Endothelial cell (in vitro differentiated cells): ENCODE measurements at places on chromosomes 16 and 17. TPM values are rescaled to one million over a fixed set of nuclear protein-coding genes. Genes with fewer than 3 reads are reported as not detected.

DNA sequence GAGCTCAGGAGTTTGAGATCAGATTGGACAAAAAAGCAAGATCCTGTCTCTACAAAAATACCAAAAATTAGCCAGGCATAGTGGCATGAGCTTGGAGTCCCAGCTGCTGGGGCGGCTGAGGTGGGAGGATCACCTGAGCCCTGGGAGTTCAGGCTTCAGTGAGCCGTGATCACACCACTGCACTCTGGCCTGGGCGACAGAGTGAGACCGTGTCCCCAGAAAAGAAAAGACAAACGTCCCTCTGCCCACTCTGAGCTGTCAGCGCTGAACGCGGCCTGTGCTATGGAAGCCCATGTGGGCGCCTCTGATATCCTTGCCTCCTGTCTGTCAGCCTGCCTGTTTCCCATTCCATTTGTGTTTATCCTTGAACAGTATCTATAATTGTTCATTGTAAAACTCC lies 50.7 kb downstream of the FOXK2 start:
- H3K27ac ChIP-seq: no peak overlapping the region
- H3K4me3 ChIP-seq: no peak overlapping the region
- peaks cover 2% of the 10 kb centered on the region for H3K27me3 ChIP-seq

DNA sequence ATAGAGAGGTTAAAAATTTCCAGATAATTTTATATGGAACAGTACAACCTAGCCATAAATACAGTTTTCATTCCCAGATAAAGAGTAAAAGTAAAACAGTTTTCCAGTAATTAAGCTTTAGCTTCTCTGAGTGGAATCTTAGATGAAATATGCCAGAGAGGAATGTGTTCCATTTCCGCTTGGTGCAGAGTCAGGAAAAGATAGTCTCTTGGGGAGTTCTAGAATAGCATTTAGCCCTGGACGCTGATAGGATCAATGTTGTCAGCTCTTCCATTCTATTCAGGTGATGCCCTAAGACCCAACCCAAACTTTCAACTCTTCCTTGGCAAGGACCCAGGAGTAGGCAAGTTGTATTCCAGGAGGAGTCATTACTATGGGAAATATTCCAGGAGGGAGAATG lies 30.9 kb upstream of the ABCA3 start:
- H3K4me1 ChIP-seq: no peaks in the 10 kb centered on the region
- no peak for DNase-seq
- no peak overlapping the region for H3K4me3 ChIP-seq

Gene CRYM
- 3.7 TPM for total RNA-seq

DNA sequence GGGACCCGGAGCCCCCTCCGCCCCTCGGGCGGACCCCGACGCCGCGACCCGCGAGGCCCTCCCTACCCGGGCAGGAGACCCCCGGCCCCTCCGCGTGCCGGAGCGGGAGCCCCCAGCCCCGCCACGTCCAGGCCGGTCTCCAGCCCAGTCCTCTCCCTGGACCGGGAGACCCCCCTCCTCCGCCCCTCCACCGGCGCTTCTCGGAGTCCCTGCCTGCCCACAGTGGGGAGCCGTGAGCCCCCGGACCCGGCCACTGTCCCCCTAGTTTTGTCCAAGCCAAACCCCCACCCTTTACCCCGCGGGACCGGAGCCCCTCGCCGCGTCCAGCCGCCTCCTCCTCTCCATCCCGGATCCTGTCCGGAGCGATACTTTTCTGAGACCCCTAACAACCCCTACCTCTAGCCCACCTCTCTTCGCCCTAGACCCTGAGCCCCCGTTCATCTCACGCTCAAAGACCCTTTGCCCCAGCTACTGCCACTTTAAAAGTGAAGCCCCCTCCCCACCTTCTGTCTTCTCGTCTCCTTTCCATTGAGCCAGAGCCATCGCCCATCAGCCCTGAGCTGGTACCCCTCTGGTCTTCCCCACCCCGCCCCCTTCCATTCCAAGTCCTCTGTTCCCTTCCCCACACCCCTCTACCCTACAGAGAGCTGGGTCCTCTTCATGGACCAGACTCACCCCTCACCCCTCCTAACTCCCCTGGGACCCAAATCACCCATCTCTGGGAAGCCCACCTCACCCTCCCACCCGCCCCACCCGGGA lies 1.0 kb downstream of the NECAB2 start:
- peaks cover 20% of the 10 kb centered on the region for H3K27me3 ChIP-seq
- H3K4me3 ChIP-seq: no peak overlapping the region
- no peak overlapping the region for H3K27ac ChIP-seq
- DNase-seq: no peak

Gene TPSG1
- total RNA-seq: not detected

Gene SERPINF2
- total RNA-seq: 0.56 TPM

GRCh38 chr17:78823282-78824046 lies 17.1 kb downstream of the USP36 start:
- peaks cover 7% of the 10 kb centered on the region for H3K27me3 ChIP-seq
- peaks cover 66% of the 10 kb centered on the region for H3K36me3 ChIP-seq
- peak overlapping the region; percentile 23 for H3K4me3 ChIP-seq
- DNase-seq: no peak

DNA sequence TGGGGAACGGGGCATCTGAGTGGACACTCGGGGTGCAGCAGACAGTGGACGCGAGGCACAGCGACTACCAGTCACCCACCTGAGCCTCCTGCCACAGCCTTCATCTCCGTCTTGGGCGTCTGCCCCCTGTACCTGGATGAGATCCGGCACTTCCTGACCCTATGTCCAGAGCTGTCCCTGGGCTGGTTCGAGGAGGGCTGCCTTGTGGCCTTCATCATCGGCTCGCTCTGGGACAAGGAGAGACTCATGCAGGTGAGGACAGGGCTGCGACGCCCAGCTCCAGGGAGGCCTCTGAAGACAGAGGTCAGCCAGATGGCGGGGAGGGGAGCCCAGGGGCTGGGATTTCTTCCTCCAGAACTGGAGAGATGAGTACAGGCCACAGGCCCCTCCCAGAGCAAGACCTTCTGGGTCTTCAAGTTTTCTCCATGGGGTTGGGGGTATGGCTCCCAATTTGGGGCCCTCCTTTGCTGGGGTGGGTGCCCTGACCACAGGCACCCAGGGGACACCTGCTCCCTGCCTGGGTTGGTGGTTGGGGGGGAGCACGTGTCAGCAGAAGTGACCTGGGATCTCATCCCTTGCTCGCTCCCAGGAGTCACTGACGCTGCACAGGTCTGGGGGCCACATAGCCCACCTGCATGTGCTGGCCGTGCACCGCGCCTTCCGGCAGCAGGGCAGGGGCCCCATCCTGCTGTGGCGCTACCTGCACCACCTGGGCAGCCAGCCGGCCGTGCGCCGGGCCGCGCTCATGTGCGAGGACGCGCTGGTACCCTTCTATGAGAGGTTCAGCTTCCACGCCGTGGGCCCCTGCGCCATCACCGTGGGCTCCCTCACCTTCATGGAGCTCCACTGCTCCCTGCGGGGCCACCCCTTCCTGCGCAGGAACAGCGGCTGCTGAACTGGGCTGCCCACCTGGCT lies 1.9 kb downstream of the AANAT start:
- peaks cover 9% of the 10 kb centered on the region for H3K36me3 ChIP-seq
- H3K27me3 ChIP-seq: peaks cover 9% of the 10 kb centered on the region
- H3K4me1 ChIP-seq: peaks cover 5% of the 10 kb centered on the region

Gene EVI2A
- not detected for total RNA-seq

DNA sequence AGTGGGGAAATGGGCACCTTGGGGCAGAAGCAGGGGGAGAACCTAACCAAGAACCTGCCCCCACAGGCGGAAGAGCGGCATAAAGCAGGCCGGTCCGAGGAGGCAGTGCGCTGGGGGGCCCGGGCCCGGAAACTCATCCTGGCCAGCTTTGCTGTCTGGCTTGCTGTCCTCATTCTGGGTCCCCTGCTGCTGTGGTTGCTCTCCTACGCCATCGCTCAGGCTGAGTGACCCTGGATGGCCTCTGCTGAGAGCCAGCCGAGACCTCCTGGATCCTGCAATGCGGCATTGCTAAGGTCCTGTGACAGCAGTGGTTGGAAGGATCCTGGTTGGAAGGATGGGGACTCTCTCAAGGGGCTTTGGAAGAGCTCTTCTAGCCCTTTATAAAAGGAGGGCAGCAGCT lies 4.5 kb upstream of the PHKG2 start:
- peaks cover 3% of the 10 kb centered on the region for H3K4me1 ChIP-seq
- peaks cover 32% of the 10 kb centered on the region for H3K36me3 ChIP-seq
- no peak for DNase-seq
- H3K27ac ChIP-seq: peak overlapping the region; percentile 15
- peaks cover 9% of the 10 kb centered on the region for H3K27me3 ChIP-seq

Gene MRPL27
- 38.9 TPM for total RNA-seq

DNA sequence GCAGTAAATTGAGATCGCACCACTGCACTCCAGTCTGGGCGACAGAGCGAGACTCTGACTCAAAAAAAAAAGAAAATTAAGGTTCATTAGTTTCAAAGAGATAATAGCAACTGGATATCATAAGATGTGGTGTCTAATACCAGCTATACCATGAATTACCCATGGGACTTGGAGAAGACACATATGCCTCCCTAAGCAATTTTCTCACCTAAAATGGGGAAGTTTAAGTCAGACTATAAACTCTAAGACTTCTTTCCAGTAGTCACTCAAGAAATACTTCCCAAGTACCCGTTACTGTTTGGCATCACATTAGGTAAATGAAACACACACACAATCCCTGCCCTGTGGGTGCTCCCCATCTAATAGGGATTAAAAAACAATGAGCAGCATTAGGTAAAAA lies 22.6 kb downstream of the SMURF2 start:
- no peaks in the 10 kb centered on the region for H3K36me3 ChIP-seq
- no peak overlapping the region for H3K27ac ChIP-seq
- H3K4me1 ChIP-seq: peaks cover 5% of the 10 kb centered on the region
- peaks cover 4% of the 10 kb centered on the region for H3K27me3 ChIP-seq

- H3K4me3 ChIP-seq: no peak overlapping the region
- no peak for DNase-seq
- no peak overlapping the region for H3K27ac ChIP-seq
- H3K27me3 ChIP-seq: peaks cover 2% of the 10 kb centered on the region
- H3K36me3 ChIP-seq: peaks cover 4% of the 10 kb centered on the region
Observed at GRCh38 chr16:65044873-65045272, 77.0 kb downstream of the CDH11 start.

Gene TERF2IP
- 48.0 TPM for total RNA-seq

Gene STH
- not detected for total RNA-seq

GRCh38 chr17:6286233-6286632 lies 148.7 kb downstream of the AIPL1 start:
- no peak overlapping the region for H3K4me3 ChIP-seq
- no peaks in the 10 kb centered on the region for H3K4me1 ChIP-seq
- DNase-seq: no peak
- H3K27ac ChIP-seq: no peak overlapping the region

DNA sequence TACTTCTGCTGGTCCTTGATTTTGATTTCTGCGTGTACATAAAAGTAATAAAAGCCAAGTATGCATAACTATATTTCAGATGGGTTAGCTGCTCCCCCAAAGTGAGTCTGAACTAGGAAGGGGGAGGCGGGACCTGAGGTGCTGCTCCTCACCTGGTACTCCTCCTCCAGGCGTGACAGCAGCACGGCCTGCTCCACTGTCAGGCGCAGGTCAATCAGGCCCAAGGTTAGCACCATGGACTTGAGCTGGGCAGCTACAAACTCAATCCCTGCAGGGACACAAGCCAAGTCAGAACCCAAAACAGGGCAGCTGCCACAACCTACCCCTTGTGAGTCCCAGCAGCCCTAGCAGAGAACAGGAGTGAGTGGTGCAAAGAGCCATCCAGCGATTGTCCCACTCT lies 18.0 kb downstream of the ATPAF2 start:
- DNase-seq: no peak
- no peak overlapping the region for H3K4me3 ChIP-seq
- H3K36me3 ChIP-seq: no peaks in the 10 kb centered on the region
- H3K4me1 ChIP-seq: peaks cover 10% of the 10 kb centered on the region
- H3K27me3 ChIP-seq: peaks cover 2% of the 10 kb centered on the region
- H3K27ac ChIP-seq: no peak overlapping the region

- no peak for DNase-seq
- peaks cover 59% of the 10 kb centered on the region for H3K4me1 ChIP-seq
- H3K4me3 ChIP-seq: peak overlapping the region; percentile 81
- peak overlapping the region; percentile 89 for H3K27ac ChIP-seq
- peaks cover 38% of the 10 kb centered on the region for H3K36me3 ChIP-seq
Observed at GRCh38 chr17:1002412-1002753, 5.5 kb downstream of the TIMM22 start.

Gene ALDH3A1
- 0.31 TPM for total RNA-seq

- H3K36me3 ChIP-seq: no peaks in the 10 kb centered on the region
- H3K4me1 ChIP-seq: peaks cover 16% of the 10 kb centered on the region
- peaks cover 6% of the 10 kb centered on the region for H3K27me3 ChIP-seq
- no peak for DNase-seq
Observed at GRCh38 chr16:84844559-84845495, 25.0 kb downstream of the CRISPLD2 start.

DNA sequence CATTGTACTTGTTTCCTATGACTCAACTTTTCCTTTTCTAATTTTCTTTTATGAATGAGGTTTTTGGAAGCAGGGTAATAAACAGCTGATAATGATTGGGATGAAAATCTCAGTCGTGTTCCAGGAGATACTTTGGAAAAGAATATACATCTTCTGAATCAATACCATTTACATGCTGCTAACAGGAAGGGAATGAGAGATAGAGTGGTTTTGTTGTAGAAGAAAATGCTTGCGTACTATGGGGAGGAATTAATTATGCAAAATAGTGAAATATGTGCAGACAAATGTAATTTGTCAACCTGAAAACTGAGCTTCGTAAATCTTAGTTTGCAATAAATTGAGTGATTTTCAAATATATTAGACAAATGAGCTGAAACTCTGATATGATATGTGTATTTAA lies 24.0 kb upstream of the SHISA6 start:
- H3K36me3 ChIP-seq: peaks cover 10% of the 10 kb centered on the region
- H3K27ac ChIP-seq: no peak overlapping the region
- DNase-seq: no peak
- H3K27me3 ChIP-seq: peaks cover 11% of the 10 kb centered on the region
- no peaks in the 10 kb centered on the region for H3K4me1 ChIP-seq

Gene PIRT
- total RNA-seq: not detected

Gene EPX
- total RNA-seq: not detected

DNA sequence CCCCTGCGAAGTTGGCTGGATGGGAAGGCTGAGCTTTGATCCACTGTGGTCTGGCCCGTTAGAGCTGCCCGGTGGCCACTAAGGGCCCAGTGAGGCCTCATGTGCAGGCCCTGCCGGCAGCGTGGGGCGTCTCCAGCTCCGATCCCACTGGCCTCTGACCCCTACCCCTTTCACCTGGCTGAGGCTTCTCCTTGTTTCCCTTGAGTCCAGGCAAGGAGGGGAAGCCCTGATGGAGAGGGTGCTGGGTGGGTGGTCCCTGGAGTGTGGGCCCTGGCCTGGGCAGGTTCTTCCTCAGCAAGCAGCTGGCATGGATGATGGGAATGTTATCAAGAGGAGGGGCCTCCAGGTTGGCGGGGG lies 356.8 kb downstream of the SEC14L1 start:
- DNase-seq: no peak
- H3K4me3 ChIP-seq: no peak overlapping the region
- H3K27me3 ChIP-seq: peaks cover 29% of the 10 kb centered on the region
- H3K4me1 ChIP-seq: peaks cover 20% of the 10 kb centered on the region
